ENCODE measurements at places on chromosomes 3 and 15.

- ATAC-seq = no peak
Observed at GRCh38 chr3:11507719-11508118, 136.0 kb downstream of the VGLL4 start.

- ATAC-seq = no peak
Observed at GRCh38 chr3:55147856-55148720, 220.2 kb upstream of the LRTM1 start.

GRCh38 chr3:86563400-86563970 lies 427.5 kb downstream of the VGLL3 start:
- ATAC-seq = no peak

DNA sequence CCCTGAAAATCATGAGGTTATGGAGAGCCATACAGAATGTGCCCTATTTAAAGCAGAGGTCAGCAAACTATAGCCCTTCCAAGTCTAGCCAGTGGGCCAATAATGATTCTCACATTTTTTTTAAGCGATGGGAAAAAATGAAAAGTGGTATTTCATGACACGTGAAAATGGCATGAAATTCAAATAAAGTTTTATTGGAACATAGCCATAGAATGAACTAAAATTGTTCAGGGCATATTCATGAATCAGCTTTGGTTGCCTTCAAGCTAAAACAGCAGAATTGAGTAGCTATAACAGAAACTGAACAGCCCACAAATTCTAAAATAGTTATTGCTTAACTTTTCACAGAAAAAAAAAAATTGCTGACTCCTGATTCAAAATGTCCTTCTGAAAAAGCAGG lies 104.5 kb downstream of the TFG start:
- ATAC-seq = no peak

- ATAC-seq = no peak
Observed at GRCh38 chr15:41004490-41004889, 51.2 kb downstream of the CHAC1 start.

DNA sequence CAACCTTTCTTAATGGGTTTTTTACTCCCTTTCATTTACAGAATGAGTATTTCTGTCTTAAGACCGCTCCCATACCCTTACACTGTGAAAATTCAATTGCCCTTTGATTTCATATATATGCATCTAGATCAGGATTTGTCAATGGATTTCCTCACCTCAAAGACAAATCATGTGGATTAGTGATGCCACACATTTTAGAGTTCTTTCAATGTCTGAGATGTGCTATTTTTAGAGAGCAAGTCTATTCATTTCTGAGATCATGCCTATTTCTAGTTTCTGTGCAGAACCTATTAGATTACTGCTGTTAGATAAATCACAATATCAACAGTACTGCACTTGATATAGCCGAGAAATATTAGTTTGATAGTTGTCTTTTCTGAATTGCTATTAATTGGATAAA lies 137.3 kb downstream of the GABRB3 start:
- no peak for ATAC-seq

DNA sequence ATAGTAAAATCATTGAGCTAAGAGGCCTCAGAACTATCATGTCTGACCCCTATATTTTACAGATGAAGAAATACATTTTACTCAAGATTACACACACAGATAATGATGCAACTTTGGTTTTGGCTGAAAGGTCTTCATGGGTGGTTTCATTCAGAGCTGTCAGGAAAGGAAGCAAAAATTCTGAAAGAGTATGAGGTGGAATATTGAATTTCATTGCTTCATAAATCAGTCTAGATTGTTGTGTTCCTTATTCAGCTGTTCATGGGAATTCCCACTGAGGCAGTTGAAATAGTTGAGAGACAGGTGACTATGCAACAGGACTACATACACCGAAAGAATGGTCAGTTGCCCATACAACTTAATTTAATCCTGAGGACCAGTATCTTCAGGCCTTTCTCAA lies 39.4 kb downstream of the CD200 start:
- ATAC-seq = peak; percentile 26

GRCh38 chr15:73568564-73569280 lies 64.5 kb downstream of the NPTN start:
- no peak for ATAC-seq

GRCh38 chr3:187957582-187957981 lies 196.4 kb upstream of the LPP start:
- no peak for ATAC-seq

- no peak for ATAC-seq
Observed at GRCh38 chr15:68208136-68208535, 3.0 kb upstream of the CALML4 start.

DNA sequence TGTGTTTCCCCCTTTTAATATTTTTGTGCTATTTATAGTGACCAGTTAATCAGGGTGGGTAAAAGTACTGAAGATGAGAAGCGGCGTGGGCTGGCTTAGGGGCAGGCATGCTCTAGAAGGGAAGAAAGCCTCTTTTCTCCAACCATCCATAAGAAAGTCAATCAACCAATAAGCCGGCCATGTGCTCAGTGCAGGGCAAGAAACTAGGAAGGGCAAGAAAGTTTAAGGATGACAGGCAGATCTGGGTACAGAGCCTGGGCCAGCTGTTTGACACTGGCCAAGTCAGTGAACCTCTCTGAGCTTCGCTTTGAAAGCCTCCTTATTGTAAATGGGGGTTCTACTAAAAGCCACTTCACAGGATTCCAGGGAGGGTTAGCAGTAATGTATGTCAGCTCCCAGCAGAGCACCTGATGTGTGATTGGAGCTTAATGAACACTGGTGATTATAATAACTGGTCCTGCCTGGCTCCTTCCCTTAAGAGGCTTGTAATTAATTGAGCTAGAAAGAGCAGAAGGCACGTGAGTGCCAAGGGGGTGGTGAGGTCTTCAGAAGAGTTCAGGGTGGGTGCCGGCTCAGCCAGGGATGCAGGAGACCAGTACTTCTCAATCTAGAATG lies 5.7 kb upstream of the CHRNA3 start:
- no peak for ATAC-seq

- ATAC-seq = no peak
Observed at GRCh38 chr3:882533-882932, 210.3 kb upstream of the CNTN6 start.

- ATAC-seq = no peak
Observed at GRCh38 chr3:185843126-185843525, 18.3 kb upstream of the IGF2BP2 start.

DNA sequence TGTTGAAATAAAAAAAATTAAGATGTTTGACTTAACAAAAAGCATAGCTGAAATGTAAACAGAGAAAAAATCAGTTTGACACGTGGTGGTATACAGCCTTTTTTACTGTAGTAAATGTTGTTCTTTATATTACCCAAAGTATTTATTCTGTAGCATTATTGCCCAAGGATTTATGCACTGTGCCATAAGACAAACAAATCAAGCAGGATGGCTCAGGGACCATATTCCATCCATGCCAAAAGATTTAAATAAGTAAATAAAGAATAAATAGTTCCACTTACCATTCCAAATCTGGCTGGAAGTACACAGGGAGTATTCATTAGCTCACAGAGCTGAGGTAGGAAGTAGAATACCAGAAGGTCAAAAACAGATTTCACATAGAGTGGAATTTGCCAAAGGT lies 666.7 kb upstream of the CADM2 start:
- no peak for ATAC-seq

DNA sequence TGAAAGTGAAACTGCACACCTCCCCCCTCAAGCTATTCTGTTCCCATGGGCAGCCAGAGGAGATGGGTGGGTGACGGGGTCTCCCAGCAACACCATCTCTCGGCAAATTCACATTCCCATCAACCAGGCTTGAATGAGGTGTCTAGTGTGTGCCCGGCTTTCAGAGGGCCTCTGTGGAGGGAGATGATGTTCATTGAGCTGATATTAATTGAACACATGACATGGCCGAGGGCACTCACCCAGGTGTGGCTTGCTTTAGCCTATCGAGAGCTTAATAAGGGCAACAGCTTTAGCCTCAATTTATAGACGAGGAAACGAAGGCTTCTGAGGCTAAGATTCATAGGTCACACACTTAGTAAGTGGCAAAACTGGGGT lies 288.0 kb downstream of the UACA start:
- ATAC-seq = no peak

GRCh38 chr3:108301695-108302404 lies 5.5 kb downstream of the HHLA2 start:
- ATAC-seq = no peak

DNA sequence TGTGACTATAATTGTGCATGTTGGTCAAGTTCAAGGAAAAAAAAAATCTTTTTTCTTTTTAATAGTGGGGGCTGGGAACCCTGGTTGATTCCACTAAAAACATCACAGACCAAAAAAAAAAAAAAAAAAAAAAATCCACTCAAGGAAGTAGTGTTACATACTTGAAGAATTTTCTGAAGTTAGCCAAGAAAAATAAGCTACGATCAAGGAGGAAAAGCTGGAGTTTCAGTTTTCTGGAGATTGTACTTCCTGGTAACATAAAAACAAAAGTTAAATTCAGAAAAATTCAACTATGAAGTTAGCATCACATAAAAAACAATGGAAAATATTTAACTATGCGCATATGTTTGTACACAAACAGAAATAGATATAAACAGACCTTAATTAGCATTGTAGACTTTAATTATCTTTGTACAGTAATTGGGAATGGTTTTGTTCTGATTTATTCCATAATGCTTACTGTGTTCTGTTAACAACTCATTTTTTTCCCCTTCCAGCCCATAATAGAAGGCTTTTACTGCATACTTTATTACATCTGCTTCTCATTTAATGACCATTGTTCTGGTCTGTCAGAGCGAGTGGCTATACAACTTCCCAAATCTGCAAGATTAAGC lies 194.3 kb downstream of the RORA start:
- no peak for ATAC-seq

DNA sequence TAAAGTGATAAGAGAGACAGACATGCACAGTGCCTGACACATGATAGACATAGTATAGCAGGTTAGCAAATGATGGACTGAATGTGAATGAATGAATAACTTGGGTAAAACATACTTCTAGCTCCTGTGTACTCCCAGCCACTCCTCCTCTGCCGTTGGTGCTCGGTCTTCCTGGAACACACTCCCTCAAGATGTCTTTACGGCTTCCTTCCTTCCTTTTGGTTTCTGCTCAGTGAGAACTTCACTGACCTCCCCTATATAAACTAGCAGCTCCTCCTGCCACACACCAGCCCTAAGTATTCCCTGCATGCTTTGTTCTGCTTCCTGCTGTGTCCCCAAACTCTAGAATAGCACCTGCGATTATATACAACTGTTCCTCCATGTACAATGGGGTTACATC lies 50.2 kb downstream of the RAD54L2 start:
- no peak for ATAC-seq

GRCh38 chr3:127525373-127525772 lies 65.2 kb downstream of the TPRA1 start:
- ATAC-seq = no peak

DNA sequence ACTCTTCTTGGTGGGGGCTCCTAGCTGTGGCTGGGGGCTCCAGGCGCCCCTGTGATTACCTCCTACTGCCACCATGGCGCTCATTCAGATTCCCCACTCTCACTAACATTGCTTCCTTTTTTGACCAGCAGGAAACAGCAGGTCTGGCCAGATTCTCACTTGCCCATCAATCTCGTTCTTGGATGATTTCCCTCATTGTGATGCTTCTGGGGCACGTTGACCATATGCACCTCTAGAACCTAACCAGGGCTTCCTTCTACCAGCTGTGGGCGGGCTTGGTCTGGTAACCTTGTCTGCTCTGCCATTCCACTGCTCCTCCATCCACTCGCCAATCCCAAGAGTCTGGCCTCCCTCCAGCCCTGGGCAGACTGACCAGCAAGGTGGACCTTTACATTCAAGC lies 35.9 kb upstream of the PTPN23 start:
- ATAC-seq = no peak

GRCh38 chr15:65981837-65982626 lies 112.7 kb downstream of the RAB11A start:
- no peak for ATAC-seq

DNA sequence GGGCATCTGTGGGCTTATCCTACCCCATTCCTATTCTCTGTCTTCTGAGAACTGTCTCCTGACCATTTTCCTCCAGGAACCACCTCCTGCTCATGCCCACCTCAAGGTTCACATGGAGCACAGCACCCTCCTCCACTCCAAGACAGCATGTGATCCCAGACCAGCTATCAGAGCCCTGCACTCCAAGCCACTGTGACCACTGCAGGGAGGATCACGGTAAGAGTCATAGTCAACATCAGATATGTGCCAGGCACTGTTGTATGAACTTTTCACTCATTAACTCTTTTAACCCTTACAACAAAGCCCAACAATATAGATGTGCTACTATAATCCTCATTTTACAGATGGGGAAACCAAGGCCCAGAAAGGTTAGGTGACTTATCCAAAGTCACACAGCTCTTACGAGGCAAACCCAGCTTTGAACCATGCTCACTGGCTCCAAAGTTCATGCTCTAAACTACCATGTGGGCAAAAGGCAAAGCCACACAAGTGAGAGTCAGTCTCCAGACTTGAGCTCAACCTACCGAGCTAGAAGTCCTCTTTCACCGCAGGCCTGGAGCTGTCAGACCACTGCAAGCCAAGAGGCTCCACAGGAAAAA lies 115.1 kb upstream of the IQSEC1 start:
- ATAC-seq = no peak

DNA sequence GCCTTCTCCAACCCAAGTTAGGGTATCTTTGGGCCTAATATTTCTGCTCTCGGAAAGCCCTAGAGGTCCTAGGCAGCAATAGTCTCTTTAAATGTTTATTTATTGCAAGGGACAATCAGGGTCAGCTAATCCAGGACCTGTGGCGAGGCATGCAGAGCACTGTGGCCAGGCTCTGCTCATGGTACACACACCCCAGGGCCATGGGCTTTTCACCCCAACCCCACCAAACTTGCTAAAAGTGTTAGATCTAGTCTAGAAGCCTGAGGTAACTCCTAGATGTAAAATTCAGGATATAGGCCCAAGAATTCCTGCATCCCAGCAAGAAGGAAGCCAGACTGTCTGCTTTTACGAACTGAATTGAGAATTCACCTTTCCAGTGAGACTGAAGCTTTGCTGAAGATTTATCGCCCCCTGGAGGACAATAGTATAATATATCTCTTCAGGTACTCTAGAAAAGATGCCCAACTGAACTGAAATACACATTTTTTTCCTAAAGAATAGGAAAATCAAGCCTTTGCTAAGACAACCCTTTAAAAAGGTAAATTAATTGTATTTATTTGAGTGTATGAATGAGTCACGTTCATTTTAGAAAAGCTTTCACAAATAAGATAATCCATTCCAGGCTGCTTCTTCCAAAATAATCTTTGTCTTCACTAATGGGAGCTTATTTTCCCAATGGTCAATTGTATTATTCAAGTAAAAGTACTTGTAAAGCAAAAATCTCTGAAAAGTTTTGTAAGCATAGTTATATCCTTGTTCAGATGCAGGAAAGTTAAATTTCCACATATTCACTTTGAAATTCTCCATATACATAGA lies 89.8 kb downstream of the LRRC3B start:
- peak; percentile 51 for ATAC-seq

DNA sequence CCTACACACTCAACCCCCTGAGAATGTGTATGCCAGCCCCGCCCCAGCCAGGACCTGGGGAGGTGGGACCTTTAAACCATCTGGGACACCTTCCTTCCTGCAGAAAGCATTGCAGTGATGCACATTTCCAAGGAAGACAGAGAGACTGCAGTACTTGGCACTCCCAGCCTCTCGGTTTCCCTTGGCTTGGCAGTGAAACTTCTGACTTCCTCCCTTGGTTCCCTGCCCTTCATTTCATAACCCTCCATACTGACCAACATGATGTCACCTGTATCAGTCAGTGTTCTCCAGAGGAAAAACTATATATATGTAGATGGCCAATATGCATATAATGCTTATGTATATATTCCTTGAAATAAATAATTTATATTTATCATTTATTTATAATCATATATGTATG lies 103.2 kb downstream of the SST start:
- no peak for ATAC-seq
